Activated CD4-positive, alpha-beta T cell treated with anti-CD3 and anti-CD28 coated beads, Interleukin-2, amount 50 U/mL, for 16 hours (primary cell): ENCODE measurements at places on chromosomes 5 and 9.
A peak's percentile ranks its signal among the peaks of the same experiment; 100 is the strongest.

GRCh38 chr5:115673596-115673995 is 47.8 kb upstream of the TMED7 start:
- DNase-seq = no peak

DNA sequence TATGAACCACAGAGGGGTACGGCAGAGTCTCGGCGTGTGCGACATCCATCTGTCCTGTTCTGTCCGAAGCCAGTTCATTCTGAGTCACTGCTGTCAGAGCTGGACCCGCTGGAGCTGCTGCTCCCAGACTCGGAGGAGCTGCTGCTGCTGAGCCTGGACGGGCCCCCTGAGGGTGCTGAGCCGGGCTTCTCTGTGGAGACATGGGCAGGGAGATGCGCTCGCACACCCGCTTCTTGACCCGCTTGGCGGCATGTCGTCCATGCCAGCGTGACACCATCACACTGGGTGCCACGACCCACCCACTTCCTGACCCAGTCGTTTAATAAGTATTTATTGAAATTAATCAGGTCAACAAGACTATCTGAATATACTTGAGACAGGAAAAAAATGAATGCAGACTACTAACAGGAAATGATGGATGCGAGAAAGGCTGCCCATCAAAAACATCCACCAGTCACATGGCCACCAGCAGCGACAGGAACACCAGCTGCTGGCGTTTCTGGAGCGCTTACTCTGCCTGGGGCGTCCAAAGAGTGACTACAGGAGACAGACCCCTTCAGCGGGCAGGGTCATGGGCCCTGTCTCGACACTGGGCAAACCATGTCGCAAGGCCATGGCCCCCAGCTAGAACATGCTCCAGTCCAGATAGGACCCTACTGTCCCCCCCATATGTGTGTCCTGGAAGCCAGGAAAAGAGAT is 8.4 kb downstream of the BRD3OS start:
- DNase-seq = no peak

DNA sequence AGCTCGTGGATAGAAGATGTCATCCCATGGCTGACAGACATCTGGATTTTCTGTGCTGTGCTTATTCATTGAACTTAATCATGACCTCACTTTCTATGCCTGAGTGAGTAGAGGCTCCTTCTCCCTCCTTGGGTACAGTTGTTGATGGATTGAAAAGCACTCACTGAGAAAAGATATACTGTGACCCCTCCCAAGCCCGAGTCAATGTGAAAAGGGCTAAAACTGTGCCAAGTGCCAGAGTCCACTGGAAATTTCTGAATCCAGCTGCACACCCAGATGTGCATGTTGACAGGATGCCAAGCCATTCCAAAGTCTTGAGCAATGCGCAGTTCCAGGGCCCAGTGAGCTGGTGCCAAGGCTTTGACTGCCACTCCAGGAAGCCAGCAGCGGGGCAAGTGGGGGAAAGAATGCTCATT is 473.0 kb downstream of the NTRK2 start:
- no peak for DNase-seq

DNA sequence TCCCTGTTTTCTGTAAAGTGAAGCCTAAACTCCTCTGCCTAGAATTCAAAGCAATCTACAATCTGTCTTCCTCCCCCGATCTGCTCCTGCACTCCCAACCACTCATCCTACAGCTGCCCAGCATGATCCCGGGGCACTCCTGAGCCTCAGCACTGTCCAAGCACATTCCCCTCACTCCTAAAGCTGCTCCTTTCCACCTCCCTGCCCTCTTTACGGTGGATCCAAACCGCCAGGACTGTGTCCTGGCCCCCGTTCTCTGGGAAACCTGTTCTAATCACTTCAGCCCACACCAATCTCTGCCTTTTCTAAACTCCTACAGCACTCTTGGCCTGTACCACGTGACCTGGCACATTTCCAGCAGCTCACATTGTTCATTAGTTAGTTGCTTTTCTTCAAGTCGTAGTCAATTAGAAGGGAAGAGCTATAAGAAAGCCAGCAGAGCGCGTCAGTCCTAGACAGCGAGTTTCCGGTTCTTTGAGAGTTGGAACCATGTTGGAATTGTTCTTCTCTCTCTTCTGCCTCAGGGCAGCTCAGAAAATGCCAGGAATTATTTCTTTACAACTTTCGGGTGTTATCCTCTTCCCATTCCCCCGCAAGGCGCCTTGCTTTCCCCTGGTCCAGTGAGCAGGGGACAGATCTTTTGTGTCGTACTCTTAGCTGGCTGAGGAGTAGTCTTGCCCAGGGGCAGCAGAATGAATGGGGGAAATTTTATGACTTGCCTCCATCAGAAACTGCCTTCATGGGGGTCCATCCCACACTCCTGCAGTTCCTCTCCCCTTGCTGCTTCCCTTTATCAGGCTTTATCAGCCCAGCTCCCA is 60.7 kb downstream of the NRG2 start:
- DNase-seq = no peak

DNA sequence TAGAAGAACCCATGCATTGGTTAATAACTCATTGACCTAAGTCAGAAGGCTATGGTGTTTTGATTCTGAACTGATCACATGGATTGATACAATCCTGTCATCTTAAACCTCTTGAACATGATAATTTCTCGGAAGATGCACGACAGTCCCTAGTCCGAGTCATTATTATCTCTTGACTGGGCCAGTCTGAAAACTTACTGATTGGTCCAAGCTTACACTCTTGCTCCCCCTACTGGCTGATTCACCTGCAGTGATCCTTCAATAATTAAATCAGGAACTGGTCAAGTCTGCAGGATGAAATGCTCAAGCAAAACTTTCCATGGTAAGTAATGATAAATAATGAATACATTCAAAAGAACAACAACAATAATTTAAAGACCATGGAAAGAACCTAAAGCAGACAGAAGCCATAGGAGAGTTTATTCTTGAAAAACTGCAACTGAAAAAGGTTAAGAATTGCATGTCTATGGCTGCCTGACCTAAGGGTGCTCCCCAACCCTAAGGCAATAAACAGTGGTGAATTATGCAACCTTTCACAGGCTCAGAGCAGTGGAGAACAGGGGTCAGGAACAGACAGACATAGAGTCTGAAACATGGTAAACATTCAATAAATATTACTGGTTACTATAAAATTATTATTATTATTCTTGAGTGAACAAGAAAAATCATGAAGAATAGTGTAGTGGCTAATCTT is 79.3 kb downstream of the BRINP1 start:
- peak; percentile 27 for DNase-seq

GRCh38 chr5:143801252-143801939 is 10.6 kb upstream of the HMHB1 start:
- DNase-seq = no peak

DNA sequence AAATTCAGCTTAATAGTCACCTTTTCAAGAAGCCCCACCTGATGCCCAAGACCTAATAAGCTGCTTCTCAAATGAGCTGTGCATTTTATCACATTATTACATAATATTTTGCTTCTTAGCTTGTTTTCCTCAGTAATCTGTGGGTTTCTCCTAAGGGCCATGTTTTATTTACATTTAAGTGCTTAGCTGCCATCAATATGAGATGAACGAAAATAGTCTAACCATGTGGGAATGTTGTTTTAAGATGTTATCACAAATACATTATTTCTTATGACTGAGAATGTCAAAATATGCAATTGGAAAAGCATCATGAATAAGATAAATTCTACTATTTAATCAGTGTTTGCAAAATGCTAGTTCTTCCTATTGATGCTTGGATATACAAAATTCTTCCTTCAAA is 10.1 kb downstream of the ARRDC3 start:
- DNase-seq = no peak

- DNase-seq = no peak
Measured at GRCh38 chr5:3376611-3377010, 219.0 kb upstream of the IRX1 start.

DNA sequence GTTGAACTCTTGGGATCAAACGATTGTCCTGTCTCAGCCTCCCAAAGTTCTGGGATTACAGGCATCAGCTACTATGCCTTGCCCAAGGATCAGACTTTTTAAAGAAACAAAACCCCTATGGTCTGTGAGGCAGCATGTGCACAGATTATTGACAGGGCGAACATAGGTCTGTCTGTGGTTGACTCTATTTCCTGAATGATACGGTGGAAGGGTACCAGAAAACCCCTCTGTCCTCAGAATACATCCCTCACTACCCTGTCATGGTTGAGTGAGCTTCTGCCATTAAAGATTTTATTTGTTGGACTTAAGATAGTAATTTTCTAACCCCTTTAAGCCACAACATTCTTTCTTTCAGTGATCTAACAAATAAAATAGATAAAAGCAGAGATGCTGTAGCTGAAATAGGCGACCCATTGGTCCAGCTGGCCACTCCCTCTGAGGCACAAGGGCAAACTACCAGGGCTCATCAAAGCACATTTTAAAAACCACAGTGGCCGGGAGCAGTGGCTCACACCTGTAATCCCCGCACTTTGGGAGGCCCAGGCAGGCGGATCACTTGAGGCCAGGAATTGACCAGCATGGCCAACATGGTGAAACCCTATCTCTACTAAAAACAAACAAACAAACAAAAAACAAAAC is 84.9 kb upstream of the ANKRD55 start:
- DNase-seq = no peak

DNA sequence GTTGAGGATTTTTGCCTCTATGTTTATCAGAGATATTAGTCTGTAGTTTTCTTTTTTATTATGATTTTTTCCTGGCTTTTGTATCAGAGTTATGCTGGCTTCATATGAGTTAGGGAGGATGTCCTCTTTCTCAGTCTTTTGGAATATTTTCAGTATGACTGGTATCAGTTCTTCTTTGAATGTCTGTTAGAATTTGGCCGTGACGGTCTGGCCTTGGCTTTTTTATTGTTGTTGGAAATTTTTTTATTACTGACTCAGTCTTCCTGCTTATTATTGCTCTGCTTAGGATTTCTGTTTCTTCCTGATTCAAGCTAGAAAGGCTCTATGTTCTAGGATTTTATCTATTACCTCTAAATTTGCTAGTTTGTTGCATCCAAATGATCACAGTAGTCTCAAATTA is 421.9 kb downstream of the CDH10 start:
- DNase-seq = no peak

DNA sequence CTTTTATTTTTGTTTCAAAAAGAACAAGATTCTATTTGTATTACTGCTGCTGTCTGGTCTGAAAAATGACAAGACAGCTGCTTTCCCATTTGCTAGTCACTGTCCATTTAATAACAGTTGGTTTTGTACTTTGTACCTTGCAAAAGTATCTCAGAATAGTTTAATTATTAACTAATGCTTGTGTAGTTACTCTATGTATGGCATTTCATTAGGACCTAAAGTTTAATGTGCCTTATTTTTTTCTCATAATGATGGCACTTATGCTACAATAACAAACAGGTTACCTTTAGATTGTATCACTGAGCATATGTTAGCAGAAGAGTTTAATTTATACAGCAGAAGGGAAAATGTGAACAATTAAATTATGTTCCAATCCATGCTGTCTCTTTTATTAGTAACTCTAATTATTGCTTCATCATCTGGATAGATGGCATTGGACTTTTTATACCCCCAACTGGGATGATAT is 134.2 kb downstream of the CDH10 start:
- DNase-seq = no peak

DNA sequence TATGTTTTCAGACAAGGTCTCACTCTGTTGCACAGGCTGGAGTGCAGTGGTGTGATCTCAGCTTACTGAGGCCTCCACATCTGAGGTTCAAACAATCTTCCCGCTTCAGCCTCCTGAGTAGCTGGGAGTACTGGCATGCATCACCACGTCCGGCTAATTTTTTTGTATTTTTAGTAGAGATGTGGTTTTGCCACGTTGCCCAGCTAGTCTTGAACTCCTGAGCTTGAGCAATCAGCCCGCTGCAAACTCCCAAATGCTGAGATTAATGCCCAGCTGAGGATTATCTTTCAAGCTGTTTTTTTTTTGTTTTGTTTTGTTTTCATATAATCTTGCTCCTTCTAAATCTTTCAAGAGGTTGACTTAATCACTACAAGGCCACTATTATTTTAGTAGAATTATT is 47.3 kb upstream of the SLC28A3 start:
- DNase-seq = no peak

- no peak for DNase-seq
Measured at GRCh38 chr5:159442206-159442850, 112.0 kb upstream of the IL12B start.

DNA sequence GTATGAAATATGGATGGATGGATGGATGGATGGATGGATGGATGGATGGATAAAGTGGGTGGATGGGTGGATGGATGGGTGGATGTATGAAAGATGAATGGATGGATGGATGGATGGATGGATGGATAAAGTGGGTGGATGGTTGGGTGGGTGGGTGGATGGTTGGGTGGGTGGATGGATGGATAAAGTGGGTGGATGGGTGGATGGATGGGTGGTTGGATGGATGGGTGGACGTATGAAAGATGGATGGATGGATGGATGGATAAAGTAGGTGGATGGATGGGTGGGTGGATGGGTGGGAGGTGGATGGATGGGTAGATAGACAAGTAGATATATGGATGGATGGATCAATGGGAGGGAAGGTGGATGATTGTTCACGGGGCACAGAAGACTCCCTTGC is 19.0 kb downstream of the UNC5A start:
- no peak for DNase-seq

- no peak for DNase-seq
Measured at GRCh38 chr5:99054972-99055371, 126.2 kb upstream of the CHD1 start.

DNA sequence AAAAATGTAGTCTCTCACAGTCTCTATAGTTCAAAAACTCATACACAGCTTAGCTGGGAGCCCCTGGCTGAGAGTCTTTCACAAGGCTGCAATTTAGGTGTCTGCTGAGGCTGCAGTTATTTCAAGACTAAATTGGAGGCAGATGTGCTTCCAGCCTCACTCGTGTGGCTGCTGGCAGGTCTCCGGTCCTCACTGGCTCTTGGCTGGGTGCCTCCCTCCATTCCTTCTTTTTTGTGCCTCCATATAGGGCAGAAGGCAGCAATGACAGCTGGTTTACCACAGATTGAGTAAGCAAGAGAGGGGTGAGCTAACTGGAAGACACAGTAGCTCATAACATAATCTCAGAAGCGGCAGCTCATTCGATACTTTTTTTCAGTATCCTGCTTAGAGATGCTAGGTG is 2167.7 kb upstream of the WWC1 start:
- DNase-seq = no peak
